ENCODE measurements at places on chromosomes 5 and 9.

GRCh38 chr9:7216004-7216841 is 458.4 kb downstream of the KDM4C start:
- peak; percentile 21 for DNase-seq

DNA sequence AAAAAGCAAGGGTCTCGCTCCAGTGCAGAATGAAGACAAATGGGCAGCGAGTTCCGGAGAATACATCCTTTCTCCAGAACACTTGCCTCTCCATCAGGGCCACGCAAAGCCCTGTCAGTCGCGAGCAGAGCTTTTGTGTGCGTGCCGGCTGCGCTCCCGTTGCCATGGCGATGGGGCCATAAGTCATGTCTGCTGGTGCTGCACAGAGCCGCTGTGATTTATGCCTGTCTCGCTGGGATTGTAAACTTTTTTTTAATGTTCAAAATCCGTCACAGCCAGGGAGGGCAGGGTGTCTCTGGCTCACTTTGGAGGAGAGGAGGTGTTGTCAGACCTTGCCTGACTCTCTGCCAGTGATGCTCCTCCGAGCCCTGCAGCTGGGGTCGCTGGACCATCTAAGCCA is 272.7 kb downstream of the TRIM32 start:
- DNase-seq, result no peak

- no peak for DNase-seq
Measured at GRCh38 chr9:90189306-90189705, 453.3 kb downstream of the DIRAS2 start.

DNA sequence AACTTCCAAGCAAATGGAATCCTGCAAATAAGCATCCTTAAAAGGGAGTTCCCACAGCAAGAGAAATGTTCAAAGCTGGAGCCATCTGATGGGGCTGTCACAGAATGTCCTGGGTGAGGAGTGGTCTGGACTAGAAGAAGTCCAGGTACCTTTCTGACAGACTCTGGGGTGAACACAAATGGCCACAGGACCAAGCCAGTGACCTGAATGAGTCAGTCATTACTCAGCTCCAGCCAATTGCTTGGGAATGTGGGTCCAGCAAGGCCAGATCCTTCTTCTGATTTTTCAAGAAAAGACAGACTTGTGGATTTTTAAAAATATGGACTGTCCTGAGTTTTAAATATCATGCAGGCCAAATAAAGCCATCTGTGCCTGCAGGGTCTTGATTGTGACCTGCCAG is 30.1 kb downstream of the GALNT10 start:
- DNase-seq, result no peak

GRCh38 chr5:106159616-106160015 is 1511.1 kb downstream of the EFNA5 start:
- no peak for DNase-seq

GRCh38 chr5:434443-435146 is 8.4 kb upstream of the EXOC3 start:
- no peak for DNase-seq

All from fibroblast of skin of left quadriceps (primary cell).